ENCODE measurements at places on chromosomes 7 and 10.

DNA sequence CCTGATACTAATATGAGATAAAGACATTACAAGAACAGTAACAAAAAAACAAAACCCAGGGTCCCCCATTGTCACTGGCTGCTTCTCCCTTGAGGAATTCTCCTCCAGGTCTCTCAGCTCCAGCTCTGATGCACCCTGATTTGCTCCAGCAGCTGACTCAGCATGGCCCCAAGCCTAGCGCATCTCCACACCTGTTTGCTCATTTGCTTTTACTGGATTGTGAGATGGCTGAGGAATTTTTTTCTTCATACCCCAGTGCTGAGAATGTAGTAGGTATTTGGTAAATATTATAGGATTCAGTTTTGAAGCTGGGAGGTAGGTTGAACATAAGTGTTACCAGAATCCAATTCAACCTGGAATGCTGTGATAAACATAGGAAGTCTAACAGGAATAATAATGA is 171.9 kb downstream of the PKD1L1 start:
- H3K4me3 ChIP-seq = no peak overlapping the region
- peaks cover 42% of the 10 kb centered on the region for H3K4me1 ChIP-seq
- no peaks in the 10 kb centered on the region for H3K27me3 ChIP-seq
- H3K27ac ChIP-seq = no peak overlapping the region
- no peaks in the 10 kb centered on the region for H3K36me3 ChIP-seq

GRCh38 chr7:2512713-2513112 is 6.9 kb upstream of the LFNG start:
- DNase-seq = no peak
- H3K27ac ChIP-seq = no peak overlapping the region
- H3K36me3 ChIP-seq = no peaks in the 10 kb centered on the region
- peaks cover 23% of the 10 kb centered on the region for H3K4me1 ChIP-seq
- no peak overlapping the region for H3K4me3 ChIP-seq

- no peak overlapping the region for H3K4me3 ChIP-seq
- H3K36me3 ChIP-seq = no peaks in the 10 kb centered on the region
Measured at GRCh38 chr7:25520017-25520416, 291.7 kb upstream of the NPVF start.

GRCh38 chr7:77281780-77282478 is 82.3 kb upstream of the FGL2 start:
- H3K27me3 ChIP-seq = no peaks in the 10 kb centered on the region
- H3K27ac ChIP-seq = no peak overlapping the region
- no peak overlapping the region for H3K4me3 ChIP-seq
- no peak for DNase-seq

DNA sequence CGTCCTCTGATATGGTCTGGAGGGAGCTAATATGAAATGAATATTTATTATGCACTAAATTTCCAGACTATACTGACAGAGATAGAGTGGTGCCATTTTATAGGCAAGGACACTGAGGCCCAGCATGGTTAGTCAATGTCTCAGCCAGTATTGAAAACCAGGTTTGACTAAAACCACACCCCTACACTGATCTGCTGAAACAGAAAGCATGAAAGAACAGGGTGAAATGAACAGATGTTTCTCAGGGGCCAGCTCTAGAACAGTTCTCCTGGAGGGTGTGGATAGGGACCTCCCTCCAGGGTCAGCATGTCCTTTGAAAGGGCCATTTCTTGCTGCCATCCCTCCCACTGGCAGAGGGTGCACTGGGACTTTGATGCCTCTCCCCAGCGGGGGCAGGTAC is 700.5 kb downstream of the GRID1 start:
- no peak overlapping the region for H3K4me3 ChIP-seq
- H3K4me1 ChIP-seq = peaks cover 6% of the 10 kb centered on the region
- no peak overlapping the region for H3K27ac ChIP-seq
- DNase-seq = no peak
- no peaks in the 10 kb centered on the region for H3K36me3 ChIP-seq

DNA sequence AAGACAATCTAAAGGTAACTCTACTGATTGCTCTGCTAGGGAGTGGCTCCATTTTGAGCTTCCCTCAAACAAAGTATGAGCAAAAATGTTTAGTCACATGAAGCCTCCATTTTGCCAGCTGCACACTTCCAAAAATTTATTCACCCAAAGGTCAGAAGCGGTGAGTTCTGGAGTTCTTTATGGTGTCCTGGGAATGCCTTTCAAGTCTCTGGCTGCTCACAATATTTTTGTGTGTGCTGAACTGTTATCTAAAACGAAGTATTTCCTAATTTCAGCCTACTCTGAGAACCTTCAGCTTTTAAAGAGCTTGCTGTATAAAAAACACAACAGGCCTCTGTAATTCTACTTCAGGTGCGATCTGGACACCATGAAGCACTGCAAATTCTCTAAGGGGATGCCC is 15.6 kb downstream of the NRCAM start:
- H3K4me3 ChIP-seq = no peak overlapping the region
- peaks cover 3% of the 10 kb centered on the region for H3K27me3 ChIP-seq
- H3K36me3 ChIP-seq = peaks cover under 1% of the 10 kb centered on the region
- DNase-seq = no peak

DNA sequence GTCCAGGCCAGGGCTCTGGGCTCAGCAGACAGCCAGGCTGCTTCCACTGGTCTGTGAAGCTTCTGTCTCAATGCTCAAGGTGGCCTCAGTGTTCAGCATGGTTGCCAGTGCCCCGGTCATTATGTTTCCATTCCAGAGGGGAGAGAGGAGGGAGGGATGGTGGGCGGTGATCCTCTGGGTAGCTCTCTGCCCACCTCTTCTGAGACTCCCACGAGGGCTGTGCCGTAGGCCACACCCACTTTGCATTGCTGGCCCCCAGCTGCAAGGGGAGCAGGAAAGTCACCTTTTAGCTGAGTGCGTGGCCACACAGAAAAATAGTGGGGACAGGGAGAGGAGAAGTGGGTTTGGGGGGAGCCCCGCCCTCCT is 42.5 kb downstream of the FOXK1 start:
- H3K4me1 ChIP-seq = peaks cover 33% of the 10 kb centered on the region
- H3K36me3 ChIP-seq = peaks cover 15% of the 10 kb centered on the region
- no peak overlapping the region for H3K4me3 ChIP-seq
- no peak for DNase-seq

GRCh38 chr10:119330342-119330741 is 123.0 kb downstream of the GRK5 start:
- no peak for DNase-seq
- H3K36me3 ChIP-seq = no peaks in the 10 kb centered on the region
- H3K4me1 ChIP-seq = peaks cover 18% of the 10 kb centered on the region
- no peaks in the 10 kb centered on the region for H3K27me3 ChIP-seq
- no peak overlapping the region for H3K4me3 ChIP-seq

- peaks cover 29% of the 10 kb centered on the region for H3K27me3 ChIP-seq
- DNase-seq = no peak
- no peak overlapping the region for H3K27ac ChIP-seq
- H3K36me3 ChIP-seq = no peaks in the 10 kb centered on the region
- H3K4me3 ChIP-seq = no peak overlapping the region
- no peaks in the 10 kb centered on the region for H3K4me1 ChIP-seq
Measured at GRCh38 chr10:44506386-44506785, 121.5 kb upstream of the CXCL12 start.

DNA sequence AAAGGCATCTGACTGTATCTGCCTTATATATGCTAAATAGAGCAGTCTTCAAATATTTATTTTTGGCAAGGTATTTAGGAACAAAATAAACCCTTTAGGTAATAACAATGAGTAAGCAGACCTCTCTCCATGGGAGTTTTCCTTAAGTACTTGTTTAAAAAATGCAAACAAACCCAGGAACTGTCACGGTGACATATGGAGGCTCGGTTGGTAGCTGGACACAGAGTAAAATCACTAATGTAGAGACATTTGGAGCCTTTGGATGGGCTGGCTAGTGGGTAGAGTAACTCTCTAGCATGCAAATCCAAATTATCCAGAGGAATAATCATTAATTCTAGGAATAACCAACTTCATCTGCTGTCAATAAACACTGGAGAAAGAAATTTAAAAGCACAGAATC is 71.6 kb upstream of the LAMB4 start:
- no peaks in the 10 kb centered on the region for H3K36me3 ChIP-seq
- H3K4me3 ChIP-seq = no peak overlapping the region
- no peak overlapping the region for H3K27ac ChIP-seq

GRCh38 chr7:157465891-157466866 is 129.4 kb downstream of the DNAJB6 start:
- no peak overlapping the region for H3K4me3 ChIP-seq
- no peak overlapping the region for H3K27ac ChIP-seq
- peaks cover 3% of the 10 kb centered on the region for H3K4me1 ChIP-seq
- H3K36me3 ChIP-seq = no peaks in the 10 kb centered on the region

- DNase-seq = no peak
- H3K27me3 ChIP-seq = no peaks in the 10 kb centered on the region
- H3K4me1 ChIP-seq = peaks cover 20% of the 10 kb centered on the region
- peaks cover 5% of the 10 kb centered on the region for H3K36me3 ChIP-seq
Measured at GRCh38 chr10:16991011-16991410, 138.6 kb downstream of the CUBN start.

- H3K4me3 ChIP-seq = no peak overlapping the region
- no peaks in the 10 kb centered on the region for H3K36me3 ChIP-seq
- no peak overlapping the region for H3K27ac ChIP-seq
- peaks cover 41% of the 10 kb centered on the region for H3K27me3 ChIP-seq
Measured at GRCh38 chr7:155865830-155866525, 53.7 kb upstream of the SHH start.

GRCh38 chr7:110396021-110396420 is 694.9 kb upstream of the LRRN3 start:
- no peak overlapping the region for H3K27ac ChIP-seq
- no peaks in the 10 kb centered on the region for H3K27me3 ChIP-seq
- no peak overlapping the region for H3K4me3 ChIP-seq
- H3K36me3 ChIP-seq = no peaks in the 10 kb centered on the region
- no peak for DNase-seq

DNA sequence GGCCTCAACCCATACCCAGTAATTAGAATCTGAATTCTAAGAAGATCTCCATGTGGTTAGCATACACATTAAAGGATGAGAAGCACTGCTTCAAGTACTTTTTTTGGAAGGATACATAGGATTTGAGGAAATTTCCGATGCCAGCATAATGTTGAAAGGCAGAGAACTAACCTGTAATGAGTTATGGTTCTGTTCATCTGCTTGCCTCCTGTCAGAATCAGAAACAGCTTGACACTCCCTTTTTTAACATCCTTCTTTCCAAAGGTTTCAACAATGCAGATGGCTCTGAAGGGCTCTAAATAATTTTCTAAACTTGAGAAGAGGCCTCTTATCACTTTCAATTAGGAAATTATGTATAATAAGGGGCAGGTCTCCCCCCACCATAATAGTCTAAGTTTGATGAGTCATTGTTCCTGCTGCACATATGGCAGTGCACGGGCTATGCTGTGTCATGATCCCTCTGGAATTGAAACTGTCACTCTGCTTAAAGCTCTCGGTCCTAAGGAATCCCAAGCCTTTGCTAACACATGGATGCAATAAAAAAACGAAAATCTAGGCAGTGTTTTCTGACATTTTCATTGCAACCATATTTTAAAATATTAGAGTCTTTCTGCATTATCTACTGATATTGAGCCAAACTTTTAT is 291.2 kb upstream of the FZD1 start:
- H3K4me1 ChIP-seq = no peaks in the 10 kb centered on the region
- no peak for DNase-seq
- peaks cover 32% of the 10 kb centered on the region for H3K36me3 ChIP-seq
- no peak overlapping the region for H3K27ac ChIP-seq

DNA sequence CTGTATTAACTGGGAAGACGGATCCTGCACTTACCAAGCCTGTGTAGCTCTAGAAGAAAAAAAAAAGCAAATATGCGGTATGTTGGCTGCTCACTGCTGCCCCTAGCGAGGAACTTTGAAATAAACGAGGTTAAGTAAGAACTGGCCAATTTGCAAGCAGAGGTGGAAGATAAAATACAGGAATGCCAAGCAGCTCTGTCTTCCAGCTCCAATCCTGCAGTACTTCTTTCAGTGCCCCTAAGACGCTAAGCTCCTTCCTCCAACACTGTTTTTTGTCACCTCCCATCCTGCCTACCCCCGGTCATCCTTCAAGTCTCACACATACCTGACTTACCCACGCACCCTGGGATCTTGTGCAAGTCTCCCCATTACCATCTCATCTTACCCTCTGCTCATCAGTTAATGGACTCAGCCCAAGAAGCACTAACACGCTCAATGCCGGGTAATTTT is 809 bp downstream of the C10orf143 start:
- H3K27ac ChIP-seq = peak overlapping the region; percentile 92
- H3K4me1 ChIP-seq = peaks cover 16% of the 10 kb centered on the region
- peak overlapping the region; percentile 97 for H3K4me3 ChIP-seq
- peaks cover 8% of the 10 kb centered on the region for H3K27me3 ChIP-seq
- peak; percentile 45 for DNase-seq
- peaks cover under 1% of the 10 kb centered on the region for H3K36me3 ChIP-seq

GRCh38 chr10:31739146-31739545 is 189.5 kb downstream of the ARHGAP12 start:
- H3K27me3 ChIP-seq = no peaks in the 10 kb centered on the region
- no peaks in the 10 kb centered on the region for H3K4me1 ChIP-seq
- no peaks in the 10 kb centered on the region for H3K36me3 ChIP-seq
- no peak for DNase-seq
- H3K27ac ChIP-seq = no peak overlapping the region
- no peak overlapping the region for H3K4me3 ChIP-seq

DNA sequence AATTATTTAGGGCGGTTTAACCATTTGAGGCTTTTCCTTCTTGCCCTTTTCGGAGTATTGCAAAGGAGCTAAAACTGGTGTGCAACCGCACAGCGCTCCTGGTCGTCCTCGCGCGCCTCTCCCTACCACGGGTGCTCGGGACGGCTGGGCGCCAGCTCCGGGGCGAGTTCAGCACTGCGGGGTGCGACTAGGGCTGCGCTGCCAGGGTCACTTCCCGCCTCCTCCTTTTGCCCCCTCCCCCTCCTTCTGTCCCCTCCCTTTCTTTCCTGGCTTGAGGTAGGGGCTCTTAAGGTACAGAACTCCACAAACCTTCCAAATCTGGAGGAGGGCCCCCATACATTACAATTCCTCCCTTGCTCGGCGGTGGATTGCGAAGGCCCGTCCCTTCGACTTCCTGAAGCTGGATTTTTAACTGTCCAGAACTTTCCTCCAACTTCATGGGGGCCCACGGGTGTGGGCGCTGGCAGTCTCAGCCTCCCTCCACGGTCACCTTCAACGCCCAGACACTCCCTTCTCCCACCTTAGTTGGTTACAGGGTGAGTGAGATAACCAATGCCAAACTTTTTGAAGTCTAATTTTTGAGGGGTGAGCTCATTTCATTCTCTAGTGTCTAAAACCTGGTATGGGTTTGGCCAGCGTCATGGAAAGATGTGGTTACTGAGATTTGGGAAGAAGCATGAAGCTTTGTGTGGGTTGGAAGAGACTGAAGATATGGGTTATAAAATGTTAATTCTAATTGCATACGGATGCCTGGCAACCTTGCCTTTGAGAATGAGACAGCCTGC is 3.1 kb downstream of the FZD1 start:
- DNase-seq = no peak
- peaks cover 34% of the 10 kb centered on the region for H3K4me1 ChIP-seq
- H3K4me3 ChIP-seq = peak overlapping the region; percentile 93
- peaks cover 36% of the 10 kb centered on the region for H3K27me3 ChIP-seq

DNA sequence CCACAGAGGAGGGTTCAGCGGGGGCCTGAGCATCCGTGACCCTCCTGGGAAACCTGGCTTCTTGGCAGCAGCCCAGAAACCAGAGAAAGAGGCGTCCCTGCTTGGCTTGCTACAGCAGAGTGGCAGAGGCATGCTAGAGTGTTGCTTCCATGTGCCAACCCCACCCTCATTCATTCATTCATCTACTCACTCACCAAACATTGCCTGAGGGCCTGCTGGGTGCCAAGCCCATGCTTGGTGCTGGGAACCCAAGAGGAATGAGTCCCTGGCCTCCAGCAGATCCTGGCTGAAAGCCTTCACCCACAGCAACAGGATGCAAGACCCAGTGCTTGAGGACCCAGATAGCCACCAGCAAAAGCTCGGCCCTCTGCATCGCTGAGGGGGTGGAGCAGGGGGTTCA is 129.0 kb downstream of the CDH23 start:
- no peak overlapping the region for H3K27ac ChIP-seq
- H3K4me1 ChIP-seq = peaks cover 45% of the 10 kb centered on the region
- no peaks in the 10 kb centered on the region for H3K36me3 ChIP-seq
- H3K27me3 ChIP-seq = no peaks in the 10 kb centered on the region

Measured in mesothelial cell of epicardium (in vitro differentiated cells).